Neural crest cell (in vitro differentiated cells): ENCODE measurements at places on chromosomes 12 and 14. TPM values are rescaled to one million over a fixed set of nuclear protein-coding genes. Genes with fewer than 3 reads are reported as not detected.

GRCh38 chr12:93956551-93956950, 191.8 kb upstream of the PLXNC1 start:
- no peaks in the 10 kb centered on the region for H3K36me3 ChIP-seq
- no peaks in the 10 kb centered on the region for H3K27me3 ChIP-seq
- DNase-seq: no peak
- no peak overlapping the region for H3K27ac ChIP-seq

- H3K27ac ChIP-seq: no peak overlapping the region
- H3K27me3 ChIP-seq: peaks cover 82% of the 10 kb centered on the region
- H3K4me1 ChIP-seq: peaks cover 15% of the 10 kb centered on the region
- H3K36me3 ChIP-seq: no peaks in the 10 kb centered on the region
Measured at GRCh38 chr14:53964249-53964648, 7.6 kb upstream of the BMP4 start.

The RIMBP2 gene
- 4.5 and 5.9 TPM in 2 replicates for total RNA-seq

GRCh38 chr14:53692451-53692850, 264.2 kb downstream of the BMP4 start:
- H3K27ac ChIP-seq: no peak overlapping the region
- DNase-seq: no peak
- no peaks in the 10 kb centered on the region for H3K4me1 ChIP-seq
- H3K36me3 ChIP-seq: no peaks in the 10 kb centered on the region

DNA sequence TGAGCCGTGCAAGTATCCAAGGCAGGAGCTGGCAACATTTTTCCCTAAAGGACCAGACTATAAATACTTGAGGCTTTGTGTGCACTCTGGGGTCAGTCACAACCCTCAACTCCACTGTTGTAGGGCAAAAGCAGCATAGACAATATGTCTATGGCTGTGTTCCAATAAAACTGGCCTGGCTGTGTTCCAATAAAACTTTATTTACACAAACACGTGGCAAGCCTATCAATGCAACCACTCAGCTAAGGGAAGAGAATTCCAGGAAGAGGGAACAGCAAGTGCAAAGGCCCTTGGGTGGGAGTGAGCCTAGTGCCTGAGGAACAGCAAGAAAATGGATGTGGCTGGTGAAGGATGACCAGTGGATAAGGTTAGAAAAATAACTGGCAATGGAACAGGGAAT, 11.3 kb upstream of the FAM181A start:
- no peaks in the 10 kb centered on the region for H3K4me1 ChIP-seq
- no peak overlapping the region for H3K4me3 ChIP-seq
- no peaks in the 10 kb centered on the region for H3K27me3 ChIP-seq
- DNase-seq: no peak
- H3K36me3 ChIP-seq: no peaks in the 10 kb centered on the region

DNA sequence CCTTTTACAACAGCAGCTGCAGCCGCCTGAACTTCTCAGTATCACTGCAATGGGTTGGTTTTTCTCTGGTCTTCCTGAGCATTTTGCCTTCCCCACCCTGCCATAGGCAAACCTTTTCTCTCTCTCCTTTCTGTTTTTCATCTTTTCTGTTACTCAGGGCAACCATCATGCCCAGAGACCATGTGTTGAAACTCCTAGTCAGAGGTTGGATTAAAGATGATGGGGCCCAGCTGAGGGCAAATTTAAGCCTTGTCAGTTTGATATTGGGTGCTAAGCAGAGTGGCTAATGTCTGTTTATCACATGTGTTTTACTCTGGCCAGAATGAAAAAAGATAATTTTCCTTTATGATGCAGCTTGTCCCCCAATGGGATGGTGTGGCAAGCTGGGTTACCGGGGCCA, 107.9 kb upstream of the PMCH start:
- no peak overlapping the region for H3K4me3 ChIP-seq
- no peak overlapping the region for H3K27ac ChIP-seq

DNA sequence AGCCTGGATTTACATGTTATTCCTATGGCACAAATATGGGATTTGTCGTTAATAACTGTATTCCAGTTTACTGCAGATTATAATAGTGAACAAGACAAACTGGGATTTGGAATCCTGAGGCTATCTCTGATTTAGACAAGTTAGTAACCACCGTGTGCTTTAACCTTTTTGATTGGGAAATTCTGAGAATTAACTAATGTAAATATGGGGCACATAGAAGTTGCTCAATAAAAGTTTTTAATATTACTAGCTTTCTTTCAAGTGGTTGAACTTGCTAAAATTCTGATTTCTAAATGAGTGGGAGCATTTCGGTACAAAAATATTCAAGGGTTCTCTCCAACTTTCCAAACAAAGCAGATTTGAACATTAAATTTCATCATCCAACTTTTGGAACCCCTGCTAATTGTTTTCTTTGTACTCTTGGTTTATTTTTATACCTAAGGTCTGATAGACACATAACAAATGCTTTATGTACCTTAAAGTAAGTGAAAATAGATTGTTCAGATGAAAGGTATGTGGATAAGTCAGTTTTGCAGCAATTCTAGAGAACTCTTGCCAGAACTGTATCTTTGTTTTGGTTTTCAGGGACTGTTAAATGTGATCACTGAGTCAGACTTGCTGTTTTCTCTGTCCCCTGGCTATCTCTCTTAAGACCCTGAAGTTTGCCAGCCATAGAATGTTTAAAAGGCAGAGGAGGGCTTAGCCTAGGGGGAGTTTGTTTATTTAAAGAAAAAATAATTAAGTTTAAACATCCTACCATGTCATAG, 57.5 kb downstream of the FRS2 start:
- no peak for DNase-seq
- no peak overlapping the region for H3K27ac ChIP-seq
- H3K27me3 ChIP-seq: no peaks in the 10 kb centered on the region
- peaks cover 4% of the 10 kb centered on the region for H3K4me1 ChIP-seq

The MFAP5 gene
- total RNA-seq: not detected in 2 replicates

DNA sequence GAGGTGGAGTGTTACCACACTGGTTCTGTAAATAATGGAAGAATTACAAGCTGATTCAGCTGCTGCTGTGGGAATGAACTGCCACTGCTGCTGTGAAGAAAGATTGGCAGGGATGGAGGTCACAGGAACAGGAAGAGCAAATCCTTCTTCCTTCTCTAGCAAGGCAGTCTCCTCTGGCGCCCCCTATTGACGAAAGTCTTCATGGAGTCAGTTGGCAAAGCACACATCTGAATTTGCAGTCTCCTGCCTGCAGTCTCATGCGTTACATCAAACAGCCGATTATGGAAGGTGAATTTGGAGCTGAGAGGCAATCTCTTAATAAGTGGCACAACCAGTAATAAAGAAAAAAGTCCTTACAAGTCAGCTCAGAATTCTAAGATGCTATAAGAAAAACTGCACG, 106.0 kb upstream of the TMTC1 start:
- H3K4me1 ChIP-seq: peaks cover 13% of the 10 kb centered on the region
- H3K4me3 ChIP-seq: no peak overlapping the region
- peaks cover 6% of the 10 kb centered on the region for H3K36me3 ChIP-seq
- H3K27ac ChIP-seq: no peak overlapping the region
- H3K27me3 ChIP-seq: no peaks in the 10 kb centered on the region
